GM20000 (cell line): ENCODE measurements at places on chromosomes 5 and 9.

- no peak for DNase-seq
Measured at GRCh38 chr5:144198386-144198785, 27.7 kb downstream of the KCTD16 start.

DNA sequence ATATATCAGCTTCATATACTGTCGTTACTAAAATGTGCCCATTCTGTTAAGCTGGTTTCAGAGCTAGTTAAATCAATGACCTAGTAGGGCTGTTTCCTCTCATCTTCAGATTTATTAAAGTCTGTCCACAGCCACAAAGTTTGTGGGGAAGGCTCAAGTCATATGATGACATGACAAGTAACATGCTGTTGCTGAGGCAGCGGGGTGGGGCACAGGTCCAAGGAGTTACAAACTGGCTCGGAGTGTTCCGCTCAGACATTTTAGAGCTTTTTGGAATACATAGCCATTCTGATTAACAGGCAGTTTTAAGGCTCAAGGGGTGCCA lies 2.7 kb upstream of the ANP32B start:
- DNase-seq = no peak

GRCh38 chr5:11906497-11906896 lies 2.3 kb upstream of the CTNND2 start:
- DNase-seq = no peak

GRCh38 chr5:19565466-19565865 lies 422.5 kb downstream of the CDH18 start:
- DNase-seq = no peak

GRCh38 chr5:124461941-124462340 lies 284.5 kb downstream of the ZNF608 start:
- DNase-seq = no peak
